ENCODE measurements at places on chromosomes 2 and 18.

- no peak for DNase-seq
Measured at GRCh38 chr2:63078852-63079606, 28.4 kb downstream of the OTX1 start.

- no peak for DNase-seq
Measured at GRCh38 chr2:96082211-96083063, 33.9 kb downstream of the ADRA2B start.

DNA sequence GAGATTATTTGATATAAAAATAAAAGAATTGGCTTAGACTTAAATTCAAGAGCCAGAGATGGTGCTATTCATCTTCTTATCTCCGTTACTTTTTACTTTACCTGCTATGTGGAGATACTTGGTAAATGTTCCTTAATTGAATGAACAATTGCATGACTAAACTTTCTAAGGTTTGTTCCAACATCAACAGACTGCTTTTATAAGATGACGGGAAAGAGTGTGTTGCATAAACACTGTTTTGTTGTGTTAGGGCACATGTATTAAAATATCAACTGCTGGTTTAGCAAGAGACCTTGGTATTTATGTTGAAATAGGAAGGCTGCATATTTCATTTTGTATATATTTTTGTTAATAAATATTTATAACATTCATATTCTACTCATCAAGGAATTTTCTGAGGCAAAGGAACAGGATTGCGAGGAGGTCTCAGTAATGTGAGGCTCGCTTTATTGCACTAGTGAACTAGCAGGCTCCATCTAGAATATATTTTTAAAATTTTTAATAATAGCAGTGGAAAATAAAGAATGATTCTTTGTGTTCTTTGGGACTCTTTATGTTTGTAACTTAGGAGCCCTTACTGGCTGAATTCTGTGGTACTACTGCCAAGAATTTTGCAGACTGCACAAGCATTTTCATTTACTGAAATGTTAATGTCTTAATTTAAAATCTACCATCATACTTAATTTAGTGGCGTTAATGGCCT is 10.7 kb upstream of the NFE2L2 start:
- DNase-seq = no peak

DNA sequence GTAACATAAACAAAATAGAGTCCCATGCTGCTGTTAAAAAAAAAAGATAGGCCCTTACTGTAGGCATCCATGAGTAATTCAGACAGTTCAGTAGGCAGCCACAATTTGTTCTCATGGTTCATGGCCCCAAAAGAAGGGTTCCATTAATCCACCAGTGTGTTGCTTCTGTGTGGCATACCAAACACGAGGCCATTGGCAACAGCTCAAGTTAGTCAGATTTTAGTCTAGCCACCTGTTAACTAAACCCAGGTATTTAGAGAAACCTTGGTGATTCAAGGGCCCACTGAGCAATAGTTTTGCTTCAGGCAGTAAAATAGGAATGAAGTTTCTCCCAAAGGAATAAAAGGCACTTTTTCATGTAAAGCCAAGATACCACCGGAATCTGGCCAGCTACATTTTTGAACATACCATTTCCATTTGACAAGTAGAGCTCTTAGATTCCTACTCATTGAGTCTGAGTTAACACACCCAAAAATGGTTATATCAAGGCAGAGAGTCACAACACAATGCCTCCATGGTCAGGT is 80.1 kb upstream of the SRD5A2 start:
- DNase-seq = no peak

GRCh38 chr18:32251466-32251865 is 61.6 kb downstream of the MEP1B start:
- DNase-seq = no peak

DNA sequence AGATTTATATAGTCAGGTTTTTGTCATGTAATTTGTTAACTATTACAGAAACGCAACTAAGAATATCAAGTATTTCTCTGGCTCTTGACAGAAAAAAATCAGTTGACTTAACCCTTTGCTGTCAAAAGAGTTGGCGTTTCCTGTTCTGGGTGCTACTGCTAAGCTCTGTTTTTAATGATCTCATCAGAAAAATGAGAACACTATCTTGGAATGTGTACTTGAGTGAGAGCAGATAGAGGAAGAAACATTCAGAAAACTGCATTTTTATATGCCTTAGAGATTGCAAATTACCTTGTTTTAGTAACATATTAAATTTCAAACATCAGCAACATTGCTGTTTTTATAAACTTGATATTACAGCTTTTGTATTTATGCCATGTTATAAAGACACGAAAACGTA is 297.9 kb downstream of the RDH14 start:
- DNase-seq = no peak

- DNase-seq = no peak
Measured at GRCh38 chr2:217177720-217178119, 317.9 kb upstream of the TNP1 start.

All from thoracic aorta (tissue), 2 donors.